ENCODE measurements at places on chromosomes 6 and 20.

DNA sequence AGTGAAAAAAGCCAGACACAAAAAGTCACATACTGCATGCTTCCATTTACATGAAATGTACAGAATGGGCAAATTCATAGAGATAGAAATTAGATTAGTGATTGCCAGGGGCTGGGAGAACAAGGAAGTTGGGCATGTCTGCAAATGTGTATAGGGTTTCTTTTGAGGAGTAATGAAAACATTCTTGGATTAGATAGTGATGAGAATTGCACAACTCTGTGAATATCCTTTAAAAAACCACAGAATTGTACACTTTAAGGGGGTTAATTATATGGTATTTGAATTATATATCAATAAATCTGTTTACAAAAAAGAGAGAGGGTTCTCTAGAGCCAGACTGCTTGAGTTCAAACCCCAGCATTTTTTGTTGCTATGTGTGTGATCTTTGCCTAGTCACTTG is 188.1 kb downstream of the CDC5L start:
- DNase-seq: no peak

- no peak for DNase-seq
These were observed 115.4 kb downstream of the OPN5 start for GRCh38 chr6:47897247-47897646.

GRCh38 chr6:88881451-88881850 is 82.0 kb downstream of the RNGTT start:
- no peak for DNase-seq

DNA sequence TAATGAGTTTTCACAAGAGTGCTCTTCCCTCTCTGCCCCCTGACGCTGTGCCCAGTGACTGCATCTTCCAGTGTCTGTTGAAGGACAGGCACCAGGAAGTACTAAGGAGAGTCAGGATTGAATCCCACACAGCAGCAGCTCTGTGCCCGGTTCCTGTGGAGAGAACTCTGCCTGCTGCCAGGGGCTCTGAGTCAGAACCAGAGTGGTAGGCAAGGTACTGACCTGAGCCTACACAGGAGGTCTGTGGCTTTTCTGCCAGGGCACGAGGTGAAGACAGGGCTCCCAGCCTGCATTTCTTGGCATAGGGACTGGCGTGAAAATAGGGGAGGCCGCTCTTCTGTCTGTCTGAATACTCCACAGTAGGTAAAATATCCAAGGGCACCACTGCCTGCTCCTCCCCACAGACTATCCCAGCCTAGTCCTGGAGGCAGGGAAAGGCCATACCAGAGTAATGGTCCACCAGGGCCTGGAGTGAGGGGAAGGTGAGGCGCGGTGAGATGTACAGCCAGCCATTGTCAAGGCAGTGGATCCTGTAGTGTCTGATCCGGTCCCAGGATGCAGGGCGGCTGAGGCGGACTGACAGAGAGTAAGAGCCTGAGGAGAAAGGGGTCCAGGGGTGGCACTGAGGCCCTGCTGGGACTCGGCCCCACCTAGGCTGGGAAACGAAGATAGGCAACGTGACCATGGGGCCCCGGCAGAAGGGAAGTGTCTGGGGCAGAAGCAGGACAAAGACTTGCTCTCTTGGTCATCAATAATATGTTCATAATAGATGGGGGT is 9.4 kb downstream of the RAB5IF start:
- DNase-seq: no peak

DNA sequence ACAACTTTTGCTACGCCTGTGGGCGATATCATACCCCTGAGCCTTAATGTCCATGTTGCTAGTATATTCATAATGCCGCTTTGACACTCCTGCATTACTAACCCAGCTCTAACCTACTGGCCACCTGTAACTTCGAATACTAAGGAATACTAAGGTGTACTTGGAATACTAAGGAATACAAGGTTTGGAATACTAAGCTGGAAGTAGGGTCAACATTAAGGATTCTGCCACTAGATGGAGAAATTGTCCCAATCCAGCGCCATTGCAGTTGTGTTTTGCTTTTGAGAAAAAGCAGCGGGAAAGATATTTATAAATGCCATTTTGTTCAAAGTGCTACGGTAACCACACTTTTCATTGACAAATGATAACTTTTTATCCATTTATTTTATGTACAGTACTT is 10.7 kb downstream of the TBXT start:
- no peak for DNase-seq

GRCh38 chr6:91080871-91081270 is 494.0 kb upstream of the MAP3K7 start:
- no peak for DNase-seq

- DNase-seq: no peak
These were observed 2.1 kb upstream of the LAMA5 start for GRCh38 chr20:62368976-62369814.

GRCh38 chr6:41732591-41733359 is 2.6 kb downstream of the TFEB start:
- DNase-seq: peak; percentile 77

- no peak for DNase-seq
These were observed 630 bp downstream of the PPP1R3G start for GRCh38 chr6:5085648-5086293.

GRCh38 chr20:31678389-31679356 is 41.0 kb downstream of the COX4I2 start:
- no peak for DNase-seq

DNA sequence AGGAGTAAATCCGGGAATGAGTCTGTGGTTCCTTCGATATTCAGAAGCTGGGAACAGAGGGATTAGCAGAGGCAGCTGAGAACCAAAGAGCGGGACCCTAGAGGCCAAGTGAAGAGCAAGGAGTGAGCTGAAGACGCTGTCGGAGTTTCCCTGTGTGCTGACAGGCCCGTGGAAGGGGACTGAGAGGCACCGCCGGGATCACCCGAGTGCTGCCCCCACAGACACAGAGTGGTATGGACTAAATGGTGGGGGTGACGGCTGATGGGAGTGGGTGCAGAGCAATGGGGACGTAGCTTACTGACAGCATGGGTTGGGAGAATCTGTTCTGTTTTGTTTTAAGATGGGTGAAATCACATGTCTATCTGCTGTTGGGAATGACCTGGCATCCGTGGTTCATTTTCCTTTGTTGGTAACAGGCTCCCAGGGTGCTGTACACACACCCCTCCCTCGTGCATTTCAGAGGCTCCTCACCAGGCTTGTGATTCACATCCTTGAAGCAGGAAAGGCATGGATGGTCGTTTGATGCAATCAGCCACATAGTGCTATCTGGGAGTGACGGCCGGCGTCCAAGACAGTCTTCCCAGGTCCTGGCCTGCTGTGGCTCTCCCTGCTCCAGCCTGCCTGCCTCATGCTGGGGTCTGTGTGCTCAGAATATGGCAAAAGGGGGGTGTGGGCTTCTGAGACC is 97.4 kb downstream of the THBS2 start:
- DNase-seq: no peak

GRCh38 chr6:106003268-106003987 is 82.7 kb upstream of the PRDM1 start:
- no peak for DNase-seq

GRCh38 chr6:96276856-96277255 is 244.8 kb upstream of the UFL1 start:
- no peak for DNase-seq

DNA sequence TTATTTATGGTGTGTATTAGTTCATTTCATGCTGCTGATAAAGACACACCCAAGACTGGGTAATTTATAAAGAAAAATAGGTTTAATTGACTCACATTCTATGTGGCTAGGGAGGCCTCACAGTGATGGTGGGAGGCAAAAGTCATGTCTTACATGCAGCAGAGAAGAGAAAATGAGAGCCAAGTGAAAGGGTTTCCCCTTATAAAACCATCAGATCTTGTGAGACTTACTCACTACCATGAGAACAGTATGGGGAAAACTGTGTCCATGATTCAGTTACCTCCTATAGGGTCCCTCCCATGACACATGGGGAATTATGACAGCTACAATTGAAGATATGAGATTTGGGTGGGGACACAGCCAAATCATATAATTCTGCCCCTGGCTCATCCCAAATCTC is 150.0 kb upstream of the AHI1 start:
- no peak for DNase-seq

DNA sequence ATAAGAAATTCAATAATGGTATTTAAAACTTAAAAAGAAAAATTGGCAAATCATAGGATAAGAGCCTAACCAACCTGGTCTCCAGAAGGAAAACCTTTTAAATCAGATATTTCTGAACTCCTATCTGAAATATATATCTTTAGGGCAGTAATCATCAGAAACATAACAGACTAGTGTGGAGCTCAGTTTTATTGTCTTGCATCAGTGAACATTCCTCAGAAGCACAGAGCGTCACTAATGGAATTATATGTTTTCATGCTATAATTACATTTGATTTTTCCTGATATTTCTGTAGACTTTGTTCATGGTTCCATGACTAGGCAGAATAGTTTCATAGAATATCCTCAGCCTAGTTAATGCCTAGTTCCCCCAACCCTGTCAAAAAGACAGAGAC is 262.2 kb downstream of the EYA4 start:
- DNase-seq: no peak

GRCh38 chr20:42740226-42740870 is 449.4 kb downstream of the PTPRT start:
- DNase-seq: no peak

GRCh38 chr20:14418376-14418775 is 81.0 kb upstream of the FLRT3 start:
- no peak for DNase-seq

- DNase-seq: no peak
These were observed 31.7 kb downstream of the IL20RA start for GRCh38 chr6:137013031-137013430.

GRCh38 chr20:39268981-39269461 is 306.9 kb downstream of the DHX35 start:
- peak; percentile 11 for DNase-seq

- DNase-seq: no peak
These were observed 540.7 kb downstream of the BCKDHB start for GRCh38 chr6:80647156-80647555.

GRCh38 chr6:71531006-71531405 is 242.4 kb downstream of the OGFRL1 start:
- no peak for DNase-seq

GRCh38 chr6:19269341-19269898 is 567.8 kb upstream of the ID4 start:
- DNase-seq: no peak

DNA sequence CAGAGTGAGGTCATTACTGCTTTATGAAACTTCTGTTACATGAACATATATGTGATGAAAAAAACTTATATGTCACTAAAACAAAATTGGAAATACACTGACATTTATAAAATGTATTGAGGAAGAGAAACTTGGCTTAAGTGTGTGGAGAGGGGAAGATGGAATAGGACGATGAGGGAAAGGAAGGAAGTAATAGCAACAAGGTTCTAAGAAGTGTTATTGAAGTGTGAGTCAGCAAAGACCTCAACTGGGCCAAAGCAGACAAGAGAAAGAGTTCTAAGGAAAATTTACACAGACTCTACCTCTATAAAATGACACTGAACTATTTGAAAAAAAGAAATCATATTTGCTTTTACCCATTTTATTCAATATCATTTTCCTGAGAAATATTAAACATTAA is 38.3 kb downstream of the SNX3 start:
- DNase-seq: no peak

DNA sequence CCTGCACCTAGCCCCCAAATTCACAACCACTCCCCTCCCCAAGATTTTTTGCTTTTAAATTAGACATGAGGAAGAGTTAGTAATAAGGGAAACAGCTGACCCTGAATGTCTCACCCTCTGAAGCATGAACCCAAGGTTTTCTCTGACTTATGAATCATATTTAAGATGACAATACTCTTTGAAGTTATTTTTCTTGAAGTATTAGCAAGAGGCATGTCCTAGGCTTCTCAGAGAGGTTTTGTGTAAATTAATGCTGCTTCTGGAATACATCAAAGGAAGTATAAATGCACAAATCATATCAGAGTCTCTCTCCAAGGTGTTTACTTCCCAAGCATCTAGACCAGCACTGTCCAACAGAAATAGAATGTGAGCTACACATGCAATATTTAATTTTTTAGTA is 408.1 kb upstream of the MARCKS start:
- no peak for DNase-seq

DNA sequence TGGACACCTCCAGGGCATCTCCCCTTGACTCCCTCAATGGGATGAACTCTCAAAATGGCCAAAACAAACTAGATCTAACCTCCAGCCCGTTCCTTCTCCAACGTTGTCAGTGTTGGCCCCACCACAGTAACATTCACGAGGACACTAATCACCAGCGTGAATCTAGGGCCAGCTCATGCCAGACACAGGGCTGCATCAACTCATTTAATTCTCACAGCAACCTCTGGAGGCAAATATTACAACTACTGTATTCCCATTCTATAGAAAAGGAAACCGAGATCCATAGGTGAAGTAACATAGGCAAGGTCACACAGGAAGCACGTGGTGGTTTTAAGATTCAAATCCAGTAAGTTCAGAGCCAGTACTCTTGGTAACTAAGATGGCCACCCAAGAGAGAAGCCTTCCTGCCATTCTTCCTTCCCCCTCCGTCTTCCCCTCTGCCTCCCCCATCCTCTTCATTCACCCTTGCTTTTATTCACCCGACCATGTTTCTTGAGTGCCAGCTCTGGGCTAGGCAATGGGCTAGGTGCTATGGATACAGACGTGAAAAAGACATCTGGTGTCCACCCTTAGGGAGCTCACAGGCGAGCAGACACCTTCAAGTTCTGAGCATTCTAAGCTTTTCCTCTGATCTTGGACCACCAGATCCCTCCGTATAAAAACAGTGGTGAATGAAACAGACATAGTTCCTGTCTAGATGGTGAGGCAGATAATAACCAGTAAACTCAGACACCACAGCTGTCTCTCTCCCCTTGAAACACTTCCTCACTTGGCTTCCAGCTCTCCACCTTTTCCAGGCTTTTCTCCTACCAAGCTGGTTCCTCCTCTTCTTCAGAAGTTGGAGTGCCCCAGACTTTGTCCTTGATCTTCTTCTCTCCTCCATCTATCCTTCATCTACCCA is 9.6 kb downstream of the CCM2L start:
- no peak for DNase-seq

GRCh38 chr20:37365760-37366638 is 20.1 kb downstream of the SRC start:
- DNase-seq: no peak

DNA sequence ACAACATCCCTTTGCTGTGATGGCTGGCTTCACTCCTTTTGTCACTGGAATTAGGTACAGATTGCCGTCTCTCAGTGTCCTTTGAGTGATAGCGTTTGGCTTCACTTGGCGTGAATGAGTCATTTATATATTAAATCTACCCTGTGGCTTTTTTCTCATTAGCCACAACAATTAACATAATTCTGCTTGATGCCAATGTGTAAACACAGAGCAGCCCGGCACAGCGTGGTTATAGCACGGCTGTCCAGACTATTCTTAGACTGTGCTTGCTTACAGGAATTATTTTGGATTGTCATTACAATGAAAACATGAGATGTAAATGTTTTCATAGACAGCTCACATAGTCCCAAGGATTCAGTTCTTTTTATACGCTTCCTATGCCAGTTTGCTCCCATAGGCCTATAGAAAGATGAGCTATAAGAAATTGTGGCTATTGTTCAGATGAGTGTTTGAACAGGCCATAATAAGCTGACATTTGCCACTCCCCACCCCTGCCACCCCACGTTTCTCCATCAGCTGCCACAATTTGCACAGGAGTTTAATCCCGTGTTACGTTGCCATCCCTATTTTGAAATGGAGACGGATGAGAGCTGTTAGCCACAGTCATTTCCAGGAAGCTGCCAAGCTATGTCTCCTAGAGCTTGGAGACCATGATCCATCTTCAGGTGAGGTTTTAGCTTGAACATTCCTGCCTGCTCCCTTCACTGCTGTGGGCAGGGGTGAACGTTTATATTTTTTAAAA is 65.9 kb downstream of the PPP1R14C start:
- DNase-seq: no peak

- no peak for DNase-seq
These were observed 7.3 kb upstream of the TFAP2A start for GRCh38 chr6:10421921-10422736.

Data from CD4-positive, alpha-beta T cell treated with Interleukin-2 at 100 ng/mL for 4 hours (primary cell).